Fibroblast of skin of left biceps (primary cell): ENCODE measurements at places on chromosomes 12 and 14.
A peak's percentile ranks its signal among the peaks of the same experiment; 100 is the strongest.

DNA sequence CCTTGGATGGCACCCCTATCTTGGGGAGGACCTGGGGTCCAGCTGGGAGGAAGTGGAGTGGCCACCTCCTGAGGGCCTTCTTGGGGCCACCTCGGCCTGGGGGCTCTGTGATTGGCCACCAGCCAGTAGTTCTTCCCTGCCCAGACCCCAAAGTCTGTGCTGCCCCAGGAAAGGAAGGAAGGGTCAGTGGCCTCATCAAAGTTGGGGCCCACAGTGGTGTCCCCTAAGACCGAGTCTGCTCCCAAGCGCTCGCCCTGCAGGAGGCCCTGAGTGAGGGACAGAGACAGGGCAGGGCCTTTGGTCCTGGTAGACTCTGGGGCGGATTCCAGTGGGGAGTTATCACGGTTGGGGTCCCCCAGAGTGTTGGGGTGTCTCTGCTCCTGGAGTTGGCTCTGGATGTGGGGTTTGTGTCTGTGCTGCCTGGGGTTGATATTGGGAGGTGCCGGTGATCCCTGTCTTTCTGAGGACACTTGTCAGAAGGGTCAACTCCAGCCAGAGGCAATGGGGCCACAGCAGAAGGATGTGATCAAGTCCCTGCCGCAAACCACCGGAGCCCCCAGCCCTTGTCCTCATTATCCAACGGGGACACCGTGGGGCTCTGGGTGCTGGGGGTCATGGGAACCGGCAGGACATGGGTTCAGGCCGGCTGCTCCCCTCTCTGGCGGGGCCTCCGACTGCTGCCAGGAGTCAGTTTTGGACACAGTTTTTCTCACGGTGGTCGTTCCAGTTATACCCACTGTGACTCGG lies 364.3 kb downstream of the TMEM121 start:
- DNase-seq, result no peak

- DNase-seq, result no peak
These were observed 131.1 kb downstream of the KSR2 start for GRCh38 chr12:117837737-117838050.

DNA sequence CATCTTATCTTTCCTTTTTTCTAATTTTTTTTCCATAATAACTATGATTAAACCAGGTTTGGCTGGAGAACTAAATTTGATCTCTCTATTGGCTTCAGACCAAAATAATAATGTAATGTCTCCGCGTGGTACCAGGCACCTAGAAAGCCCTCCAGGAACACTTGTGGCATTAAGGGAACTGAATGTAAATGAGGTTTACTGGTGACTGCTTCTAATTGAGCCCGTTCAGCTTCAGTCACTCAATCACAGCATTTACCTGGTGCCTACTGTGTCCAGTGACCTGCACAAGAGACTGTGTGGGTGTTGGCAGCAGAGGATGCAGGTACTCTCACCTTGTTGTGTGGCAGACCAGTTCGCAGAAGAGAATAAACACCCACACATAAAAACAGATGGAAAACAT lies 302.5 kb downstream of the DPF3 start:
- DNase-seq, result no peak

DNA sequence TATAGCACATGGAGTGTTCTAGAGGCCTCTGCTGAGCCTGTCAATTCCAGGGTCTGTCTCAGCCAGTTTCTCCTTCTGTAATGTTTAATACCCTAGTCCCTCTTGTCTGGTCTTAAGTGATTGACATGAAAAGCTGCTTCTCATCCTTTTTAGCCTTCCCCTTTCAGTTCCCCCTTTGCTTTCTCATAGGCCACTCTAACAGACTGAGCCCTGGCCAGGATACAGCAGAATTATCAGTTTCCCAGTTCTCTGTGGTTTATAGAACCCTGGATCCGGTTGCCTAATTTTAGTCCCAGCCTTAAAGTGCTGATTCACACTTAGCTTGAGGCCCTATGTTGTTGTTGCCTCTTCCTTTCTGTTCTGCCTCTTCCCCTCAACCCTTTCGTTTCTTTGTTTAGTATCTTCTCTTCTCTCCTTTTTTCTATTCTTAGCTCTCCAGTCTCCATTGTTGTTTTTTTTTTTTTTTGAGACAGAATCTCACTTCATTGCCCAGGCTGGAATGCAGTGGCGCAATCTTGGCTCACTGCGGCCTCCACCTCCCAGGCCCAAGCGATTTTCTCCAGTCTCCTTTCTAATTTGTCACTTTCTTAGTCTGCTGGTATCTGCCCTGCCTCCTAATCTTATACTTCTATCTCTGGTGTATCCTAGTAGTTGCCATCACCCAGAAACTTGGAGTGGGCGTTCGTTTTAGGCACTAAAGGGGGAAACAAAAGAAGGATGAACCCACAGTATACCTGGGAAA lies 2.9 kb upstream of the BIN2 start:
- DNase-seq, result peak; percentile 39

DNA sequence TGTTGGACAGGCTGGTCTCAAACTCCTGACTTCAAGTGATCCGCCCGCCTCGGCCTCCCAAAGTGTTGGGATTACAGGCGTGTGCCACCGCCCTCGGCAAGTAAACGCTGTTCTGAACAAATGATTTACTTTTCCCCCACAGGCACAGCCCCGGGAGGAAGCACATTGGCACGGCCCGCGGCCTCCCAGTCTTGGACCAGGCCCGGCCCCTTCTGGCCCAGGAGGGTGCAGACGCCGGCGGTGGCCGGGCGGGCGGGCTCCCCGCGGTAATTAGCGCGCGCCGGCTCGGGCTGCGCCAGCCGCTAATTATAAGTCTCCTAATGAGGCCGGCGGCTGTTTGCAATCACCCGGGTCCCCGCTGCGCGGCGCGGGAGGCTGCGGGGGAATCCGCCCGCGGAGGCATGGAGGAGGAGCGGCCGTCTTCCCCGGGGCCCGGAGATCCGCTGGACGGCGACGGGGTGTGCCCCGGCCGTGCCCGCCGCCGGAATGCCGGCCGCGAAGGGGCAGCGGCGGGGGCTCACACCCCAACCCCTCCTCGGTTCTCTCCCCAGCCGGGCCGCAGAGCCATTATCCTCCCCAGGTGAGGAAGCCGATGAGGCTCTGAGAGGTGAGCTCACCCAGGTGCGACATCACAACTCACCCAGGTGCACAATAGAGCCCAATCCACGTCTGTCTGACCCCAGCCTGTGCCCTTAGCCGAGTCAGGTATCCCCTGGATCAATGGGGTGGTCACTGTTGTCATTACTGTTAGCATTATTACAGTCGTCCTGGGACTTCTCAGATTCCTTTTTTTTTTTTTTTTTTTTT lies 3.3 kb upstream of the POP5 start:
- no peak for DNase-seq
